NCI-H2081 (cell line): ENCODE measurements at places on chromosomes 4 and X.

- no peak for DNase-seq
Measured at GRCh38 chr4:34939073-34939472, 1305.2 kb downstream of the ARAP2 start.

DNA sequence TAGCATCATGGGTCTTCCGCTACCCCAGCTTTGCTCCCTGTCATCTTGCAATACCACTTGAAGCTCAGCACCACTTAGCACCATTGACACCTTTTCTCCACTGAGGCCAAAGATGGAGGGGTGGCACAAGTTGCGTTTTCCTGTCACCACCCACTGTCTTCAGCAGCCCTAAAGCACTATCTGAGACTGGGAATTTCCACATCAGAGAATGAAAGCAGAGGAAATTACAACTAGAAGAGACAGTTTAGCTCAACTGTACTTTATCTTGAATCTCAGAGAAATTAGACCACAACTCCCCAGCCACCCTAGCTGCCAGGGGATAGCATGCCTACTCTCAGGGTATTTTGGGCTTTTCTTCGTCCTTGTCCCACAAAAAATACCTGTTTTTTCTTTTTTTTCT is 111.0 kb downstream of the DDIT4L start:
- DNase-seq, result no peak

GRCh38 chr4:958314-958665 is 15.1 kb downstream of the DGKQ start:
- DNase-seq, result no peak

GRCh38 chr4:78661921-78662521 is 110.5 kb downstream of the ANXA3 start:
- DNase-seq, result peak; percentile 30

DNA sequence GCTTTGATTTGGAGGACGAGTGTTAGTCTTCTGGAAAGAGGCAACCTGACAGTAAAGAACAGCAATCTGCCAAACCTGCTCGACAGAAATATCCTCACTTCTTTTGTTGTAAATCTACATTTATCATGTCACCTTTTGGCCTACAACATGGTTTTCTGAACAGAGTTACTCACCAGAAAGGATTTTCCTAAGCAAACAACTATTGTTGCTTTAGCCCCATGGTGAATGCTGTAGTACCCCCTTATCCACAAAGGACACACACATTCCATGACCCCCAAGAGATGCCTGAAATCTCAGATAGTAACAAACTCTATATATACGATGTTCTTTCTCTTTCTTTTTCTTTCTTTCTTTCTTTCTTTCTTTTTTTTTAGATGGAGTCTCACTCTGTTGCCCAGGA is 42.7 kb downstream of the TMEM150C start:
- no peak for DNase-seq

DNA sequence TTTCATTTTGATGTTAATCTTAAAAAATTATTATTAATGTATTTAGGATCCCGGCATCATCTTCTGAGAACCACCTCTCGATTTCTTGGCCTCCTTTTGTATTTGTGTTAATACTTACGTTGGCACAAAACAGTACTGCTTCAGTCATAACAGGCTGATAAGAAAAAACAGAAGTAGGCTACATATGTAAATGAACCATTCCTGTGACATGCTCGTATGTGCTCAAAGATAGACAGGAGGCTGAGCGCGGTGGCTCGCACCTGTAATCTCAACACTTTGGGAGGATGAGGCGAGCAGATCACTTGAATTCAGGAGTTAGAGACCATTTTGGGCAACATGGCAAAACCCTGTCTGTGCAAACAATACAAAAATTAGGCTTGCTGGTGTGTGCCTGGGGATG is 109.4 kb upstream of the H2AZ1 start:
- DNase-seq, result no peak

- DNase-seq, result no peak
Measured at GRCh38 chr4:113908829-113909228, 70.6 kb downstream of the ARSJ start.

- DNase-seq, result no peak
Measured at GRCh38 chrX:148681605-148682004, 181.2 kb downstream of the AFF2 start.

GRCh38 chr4:168632301-168632725 is 135.5 kb downstream of the PALLD start:
- no peak for DNase-seq

- DNase-seq, result no peak
Measured at GRCh38 chrX:55488006-55488592, 1.5 kb downstream of the USP51 start.

- DNase-seq, result no peak
Measured at GRCh38 chrX:135892781-135893180, 463 bp downstream of the CT45A10 start.

DNA sequence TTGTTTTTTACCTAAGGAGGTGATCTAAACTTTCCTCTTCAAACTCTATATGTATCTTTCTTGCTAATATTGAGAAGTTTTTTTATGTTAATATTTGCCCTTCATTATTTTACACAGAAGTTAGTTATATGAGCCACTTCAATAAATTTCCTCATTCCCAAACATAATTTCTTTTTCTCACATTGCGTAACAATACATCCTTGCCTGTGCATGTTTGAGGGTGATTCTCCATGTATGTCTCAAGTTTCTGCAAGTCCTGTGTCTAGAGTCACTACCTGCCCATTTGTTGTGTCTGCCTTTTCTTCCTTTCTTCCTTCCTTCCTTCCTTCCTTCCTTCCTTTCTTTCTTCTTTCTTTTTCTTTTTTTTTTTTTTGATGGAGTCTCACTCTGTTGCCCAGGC is 2057.9 kb downstream of the PCDH7 start:
- DNase-seq, result no peak

DNA sequence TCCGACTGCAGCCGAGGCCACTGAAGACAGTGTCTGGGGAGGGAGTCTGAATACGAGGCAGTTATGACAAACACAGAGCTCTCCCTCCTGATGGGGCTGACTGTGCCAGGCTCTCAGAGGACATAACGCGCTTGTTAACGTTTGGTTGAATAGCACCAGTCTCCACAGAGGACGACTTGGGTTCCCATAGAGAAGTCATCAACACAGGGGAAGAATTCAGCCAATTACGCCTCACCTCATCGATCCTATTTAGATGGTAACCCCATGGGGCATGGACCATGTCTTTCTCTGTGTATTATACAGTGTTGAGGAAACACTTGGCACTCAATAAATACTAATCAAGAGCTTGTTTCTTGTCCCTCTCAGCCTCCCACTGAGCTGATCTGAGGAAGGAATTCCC is 642.6 kb upstream of the LCORL start:
- no peak for DNase-seq

- DNase-seq, result no peak
Measured at GRCh38 chr4:127212701-127213100, 420.1 kb upstream of the INTU start.

DNA sequence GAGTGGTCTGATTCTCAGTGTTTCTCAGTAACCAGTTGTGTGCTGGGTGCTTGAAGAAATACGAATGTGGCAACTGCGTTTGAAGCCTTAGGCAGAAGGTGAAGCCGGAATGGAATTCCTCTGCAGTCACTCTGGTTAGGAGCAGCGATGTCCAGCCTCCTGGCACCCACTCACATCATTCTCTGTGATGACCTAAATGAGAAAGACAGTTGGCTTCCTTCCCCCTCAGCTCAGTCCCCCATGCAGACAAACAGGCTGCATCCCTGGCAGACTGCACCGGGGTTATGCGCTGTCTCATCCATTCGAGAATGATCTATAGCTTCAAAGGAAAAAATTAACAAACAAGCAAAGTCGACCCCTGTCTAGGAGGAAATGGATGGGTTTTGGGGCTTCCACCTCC is 170.1 kb upstream of the SCML1 start:
- DNase-seq, result no peak

- DNase-seq, result no peak
Measured at GRCh38 chr4:109011241-109012026, 248.6 kb upstream of the ETNPPL start.

GRCh38 chrX:17559728-17560379 is 177.4 kb upstream of the SCML1 start:
- no peak for DNase-seq

- no peak for DNase-seq
Measured at GRCh38 chrX:134435894-134436293, 24.1 kb upstream of the HPRT1 start.

DNA sequence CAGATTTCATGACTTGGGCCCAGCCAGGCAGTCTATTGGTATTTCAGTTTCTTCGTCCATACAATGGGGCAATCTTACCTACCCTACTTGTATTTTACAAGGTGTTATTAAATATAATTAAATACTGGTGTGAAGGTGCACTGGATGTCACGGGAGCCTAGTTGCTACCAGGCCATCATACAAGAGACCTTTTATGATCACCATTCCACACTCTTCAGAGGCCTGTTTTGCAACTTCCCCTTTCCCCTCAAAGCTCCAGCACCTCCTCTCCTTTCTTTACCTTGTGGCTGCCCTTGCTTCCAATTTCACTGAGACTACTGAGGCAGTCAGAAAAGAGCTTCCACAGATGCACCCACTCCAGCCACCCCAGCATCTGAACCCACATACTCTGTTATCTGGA is 93.8 kb upstream of the HELT start:
- no peak for DNase-seq

DNA sequence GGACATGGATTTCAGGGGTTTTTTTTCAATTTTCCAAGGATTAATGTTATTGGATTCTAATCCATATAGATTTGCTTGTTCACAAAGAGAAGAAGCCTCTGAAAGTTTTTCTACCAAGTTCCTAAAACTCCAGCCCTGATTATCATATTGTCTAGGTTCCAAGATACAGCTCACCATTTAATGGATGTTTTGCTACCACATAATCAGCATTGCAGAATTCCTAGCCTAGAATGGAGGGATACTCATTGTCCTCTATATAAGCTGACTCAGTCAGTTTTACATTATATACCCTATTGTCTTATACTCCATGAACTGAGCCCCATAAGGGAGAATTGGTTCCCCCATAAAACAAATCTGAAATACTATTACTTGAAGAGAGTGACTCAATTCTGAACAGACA is 664.7 kb upstream of the FAM241A start:
- no peak for DNase-seq

DNA sequence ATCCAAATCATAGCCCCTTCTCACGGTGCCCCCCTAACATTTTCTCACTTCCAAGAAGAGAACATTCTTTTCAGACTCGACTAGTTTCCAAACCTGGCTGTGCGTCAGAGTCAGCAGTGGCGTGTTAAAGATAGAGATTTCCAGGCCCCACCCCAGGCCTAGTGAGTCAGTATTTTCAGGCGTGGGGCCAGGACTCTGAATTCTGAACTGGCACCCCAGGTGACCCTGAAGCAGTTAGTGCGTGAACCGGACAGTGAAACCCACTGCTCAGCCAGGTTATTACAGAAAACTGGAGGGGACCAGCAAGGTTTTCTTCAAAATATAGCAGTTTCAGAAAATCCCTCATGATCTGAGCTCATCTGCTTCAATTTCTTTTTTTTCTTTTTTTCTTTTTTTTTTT is 35.0 kb upstream of the BCOR start:
- no peak for DNase-seq

DNA sequence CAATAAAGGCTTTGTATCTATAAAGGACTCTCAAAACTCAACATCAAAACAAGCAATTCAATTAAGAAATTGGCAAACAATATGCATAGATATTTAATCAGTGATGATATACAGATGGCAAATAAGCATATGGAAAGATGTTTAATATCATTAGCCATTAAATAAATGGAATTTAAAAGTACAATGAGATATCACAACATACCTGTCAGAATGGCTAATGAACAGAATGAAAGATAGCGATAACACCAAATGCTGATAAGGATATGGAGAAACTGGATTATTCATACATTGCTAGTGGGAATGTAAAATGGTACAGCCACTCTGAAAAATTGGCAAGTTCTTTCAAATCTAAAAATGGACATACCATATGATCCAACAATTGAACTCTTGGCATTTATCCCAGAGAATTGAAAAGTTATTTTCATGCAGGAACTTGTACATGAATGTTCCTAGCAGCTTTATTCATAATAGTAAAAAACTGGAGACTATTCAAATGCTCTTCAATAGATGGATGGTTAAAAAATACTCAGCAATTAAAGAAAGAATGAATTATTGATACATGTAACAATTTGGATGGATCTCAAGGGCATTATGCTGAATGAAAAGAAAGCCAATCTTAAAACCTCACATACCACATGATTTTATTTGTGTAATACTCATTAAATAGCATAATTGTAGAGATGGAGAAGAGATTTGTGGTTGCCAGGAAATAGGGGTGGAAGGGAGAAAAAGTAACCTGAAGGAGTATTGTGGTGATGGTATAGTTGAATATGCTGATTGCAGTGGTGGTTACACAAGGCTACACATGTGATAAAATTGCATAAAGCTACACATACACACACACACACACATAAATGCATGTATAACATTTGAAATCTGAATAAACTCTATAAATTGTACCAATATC is 45.9 kb upstream of the ALG13 start:
- peak; percentile 8 for DNase-seq

- no peak for DNase-seq
Measured at GRCh38 chrX:137278825-137279224, 245.0 kb upstream of the GPR101 start.

DNA sequence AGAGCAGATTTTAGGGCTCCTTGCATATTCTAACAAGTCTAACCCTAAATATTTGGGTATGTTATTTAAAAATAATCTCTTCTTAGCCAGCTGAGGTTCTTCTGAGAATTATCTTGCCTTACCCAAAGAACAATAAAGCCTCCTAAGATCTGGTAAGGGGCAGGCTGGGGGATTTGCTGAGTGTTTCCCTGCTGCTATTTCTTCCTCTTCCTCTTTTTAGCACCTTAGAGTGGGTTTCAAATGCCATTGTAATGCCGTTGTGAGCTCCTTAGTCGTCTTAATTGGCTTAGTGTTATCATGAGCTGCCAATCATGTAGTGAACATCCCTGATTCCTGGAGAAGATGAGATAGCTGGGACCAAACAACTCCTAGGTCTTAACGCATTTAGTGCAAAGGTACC is 15.4 kb downstream of the STOX2 start:
- DNase-seq, result no peak

DNA sequence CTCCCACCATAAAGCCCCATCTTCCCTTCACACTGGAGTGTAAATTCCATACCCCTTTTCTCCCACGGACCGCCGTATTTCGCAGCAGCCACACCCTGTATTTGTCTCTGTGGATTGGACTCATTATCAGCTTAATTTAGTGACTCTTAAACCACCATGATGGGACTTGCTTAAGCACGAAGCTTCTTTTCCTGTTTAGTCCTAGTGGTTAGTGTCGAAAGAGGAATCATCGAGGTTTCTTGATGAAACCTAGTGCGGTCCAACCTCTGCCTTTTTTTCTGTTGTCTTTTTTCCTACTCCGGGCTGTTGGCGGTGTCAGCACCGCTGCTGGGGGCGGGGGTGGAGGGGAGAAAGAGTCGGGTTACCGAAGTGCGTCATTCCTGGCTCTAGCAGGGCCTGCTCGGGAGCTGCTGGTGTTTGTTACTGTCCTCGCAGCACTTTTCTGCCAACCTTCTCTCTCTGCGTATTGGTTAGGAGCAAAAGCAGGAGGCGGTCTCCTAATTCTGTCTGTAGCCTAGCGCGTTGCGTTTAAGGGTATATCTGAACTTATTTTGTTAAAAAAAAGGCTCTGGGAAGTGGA is 1.4 kb downstream of the STAG2 start:
- DNase-seq, result peak; percentile 97

GRCh38 chrX:103794119-103794518 is 17.5 kb downstream of the PLP1 start:
- no peak for DNase-seq

GRCh38 chr4:112704991-112705845 is 68.3 kb downstream of the LARP7 start:
- DNase-seq, result peak; percentile 25
